ENCODE measurements at places on chromosomes 5 and 9.

DNA sequence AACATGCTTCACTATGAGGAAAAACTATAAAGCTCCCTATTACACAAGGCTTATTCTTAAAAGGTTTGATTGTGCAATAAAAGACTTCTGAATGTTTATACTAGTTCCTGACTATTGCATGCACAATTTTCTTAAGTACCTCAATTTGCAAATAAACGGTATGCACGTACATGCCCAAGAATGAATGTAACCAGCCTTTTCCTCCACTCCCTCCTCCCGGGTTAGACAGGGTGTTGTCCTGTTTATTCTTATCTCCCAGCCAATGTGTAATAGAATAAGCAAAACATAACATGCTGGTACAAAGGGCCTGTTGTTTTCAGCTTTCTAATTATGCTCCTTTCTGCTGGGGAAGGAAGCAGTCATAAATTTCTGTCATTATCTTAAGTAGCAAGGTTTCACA lies 79.1 kb downstream of the AOPEP start:
- no peak for DNase-seq

DNA sequence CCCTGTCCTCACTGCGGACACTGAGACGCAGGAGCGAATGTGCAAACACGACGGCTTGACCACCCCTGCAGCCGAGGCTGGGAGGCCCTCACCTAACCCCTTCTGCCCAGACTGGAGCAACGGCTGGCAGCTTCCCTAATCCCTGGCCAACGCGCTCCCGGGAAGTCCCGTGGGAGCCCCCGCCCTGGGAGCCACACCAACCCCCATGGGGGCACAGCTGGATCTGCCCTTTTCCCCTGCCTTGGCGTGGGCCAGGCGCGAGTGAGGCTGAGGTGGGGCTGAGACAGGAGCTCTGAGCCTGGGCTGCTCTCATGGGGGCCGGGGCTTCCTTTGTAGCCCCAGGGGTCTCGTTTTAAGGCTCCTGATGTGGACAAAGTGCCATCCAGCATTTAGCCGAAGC lies 4.6 kb upstream of the DNLZ start:
- DNase-seq = no peak

GRCh38 chr5:171314728-171315385 lies 5.8 kb downstream of the TLX3 start:
- no peak for DNase-seq

GRCh38 chr5:79489773-79490172 lies 24.2 kb downstream of the HOMER1 start:
- no peak for DNase-seq

GRCh38 chr5:72378639-72379289 lies 58.6 kb downstream of the PTCD2 start:
- peak; percentile 23 for DNase-seq

GRCh38 chr9:22265534-22265933 lies 181.1 kb upstream of the DMRTA1 start:
- DNase-seq = no peak
